ENCODE measurements at places on chromosomes 5 and 9.

DNA sequence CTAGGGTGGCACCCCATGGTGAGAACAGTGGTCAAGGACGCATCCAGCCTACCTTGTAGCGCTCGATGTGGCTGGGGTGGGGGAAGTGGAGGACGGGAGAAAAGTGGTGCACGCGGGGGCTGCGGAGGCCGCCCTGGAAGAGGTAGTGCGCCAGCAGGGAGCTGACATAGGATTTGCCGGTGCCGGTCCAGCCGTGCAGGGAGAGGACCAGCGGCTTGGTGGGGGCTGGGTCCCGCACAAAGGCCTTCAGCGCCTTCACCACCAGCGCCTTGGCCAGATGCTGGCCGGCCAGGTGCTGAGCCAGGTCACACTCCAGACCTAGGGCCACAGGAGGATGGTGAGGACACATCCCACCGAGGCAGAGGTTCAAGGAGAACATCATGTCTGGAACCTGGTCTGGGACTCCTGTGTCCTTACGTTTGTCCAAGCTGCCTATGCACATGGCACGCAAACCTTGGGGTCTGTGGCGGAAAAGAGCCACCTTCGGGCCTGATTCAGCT, 797 bp downstream of the TOR2A start:
- no peaks in the 10 kb centered on the region for H3K27me3 ChIP-seq
- no peak for DNase-seq
- peak overlapping the region; percentile 85 for H3K4me3 ChIP-seq
- peaks cover 9% of the 10 kb centered on the region for H3K4me1 ChIP-seq
- peak overlapping the region; percentile 72 for H3K27ac ChIP-seq

- no peak overlapping the region for H3K4me3 ChIP-seq
- no peaks in the 10 kb centered on the region for H3K4me1 ChIP-seq
- peaks cover 97% of the 10 kb centered on the region for H3K36me3 ChIP-seq
- H3K27me3 ChIP-seq = no peaks in the 10 kb centered on the region
- DNase-seq = no peak
Measured at GRCh38 chr9:92245005-92245797, 48.3 kb downstream of the IARS1 start.

- no peaks in the 10 kb centered on the region for H3K27me3 ChIP-seq
- peaks cover 6% of the 10 kb centered on the region for H3K4me1 ChIP-seq
- no peak for DNase-seq
- H3K36me3 ChIP-seq = peaks cover 50% of the 10 kb centered on the region
- H3K4me3 ChIP-seq = no peak overlapping the region
Measured at GRCh38 chr5:14757850-14758249, 93.3 kb downstream of the OTULIN start.

GRCh38 chr5:134328619-134329018, 38.4 kb downstream of the CDKL3 start:
- no peak overlapping the region for H3K4me3 ChIP-seq
- DNase-seq = no peak
- no peak overlapping the region for H3K27ac ChIP-seq
- no peaks in the 10 kb centered on the region for H3K27me3 ChIP-seq
- H3K4me1 ChIP-seq = no peaks in the 10 kb centered on the region
- peaks cover 22% of the 10 kb centered on the region for H3K36me3 ChIP-seq

GRCh38 chr5:147893820-147894219, 12.5 kb downstream of the C5orf46 start:
- no peak overlapping the region for H3K4me3 ChIP-seq
- no peak for DNase-seq
- peaks cover 10% of the 10 kb centered on the region for H3K27me3 ChIP-seq
- H3K4me1 ChIP-seq = no peaks in the 10 kb centered on the region

DNA sequence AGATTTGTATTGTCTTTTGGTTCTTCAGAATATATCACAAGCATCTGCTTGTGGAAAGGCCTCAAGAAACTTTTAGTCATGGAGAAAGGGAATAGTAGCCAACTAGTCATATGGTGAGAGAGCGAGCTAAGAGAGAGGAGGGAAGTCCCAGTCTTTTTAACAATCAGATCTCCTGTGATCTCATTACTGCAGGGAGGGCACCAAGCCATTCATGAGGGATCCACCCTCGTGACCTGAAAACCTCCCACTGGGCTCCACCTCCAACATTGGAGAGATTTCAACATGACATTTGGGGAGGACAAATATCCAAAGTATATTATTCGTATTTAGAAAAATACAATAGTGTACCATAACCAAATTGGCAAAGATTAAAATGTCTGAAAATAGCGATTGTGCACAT, 99.0 kb downstream of the GABRA1 start:
- no peaks in the 10 kb centered on the region for H3K36me3 ChIP-seq
- no peak overlapping the region for H3K4me3 ChIP-seq
- no peak overlapping the region for H3K27ac ChIP-seq
- no peaks in the 10 kb centered on the region for H3K4me1 ChIP-seq
- DNase-seq = no peak

- no peaks in the 10 kb centered on the region for H3K27me3 ChIP-seq
- no peak for DNase-seq
- H3K36me3 ChIP-seq = no peaks in the 10 kb centered on the region
- H3K27ac ChIP-seq = no peak overlapping the region
- H3K4me3 ChIP-seq = no peak overlapping the region
Measured at GRCh38 chr5:165139721-165140120, 1634.3 kb downstream of the MAT2B start.

GRCh38 chr5:88515068-88515467, 246.4 kb upstream of the TMEM161B start:
- no peaks in the 10 kb centered on the region for H3K36me3 ChIP-seq
- DNase-seq = no peak
- H3K4me1 ChIP-seq = no peaks in the 10 kb centered on the region
- peaks cover 8% of the 10 kb centered on the region for H3K27me3 ChIP-seq
- H3K4me3 ChIP-seq = no peak overlapping the region

DNA sequence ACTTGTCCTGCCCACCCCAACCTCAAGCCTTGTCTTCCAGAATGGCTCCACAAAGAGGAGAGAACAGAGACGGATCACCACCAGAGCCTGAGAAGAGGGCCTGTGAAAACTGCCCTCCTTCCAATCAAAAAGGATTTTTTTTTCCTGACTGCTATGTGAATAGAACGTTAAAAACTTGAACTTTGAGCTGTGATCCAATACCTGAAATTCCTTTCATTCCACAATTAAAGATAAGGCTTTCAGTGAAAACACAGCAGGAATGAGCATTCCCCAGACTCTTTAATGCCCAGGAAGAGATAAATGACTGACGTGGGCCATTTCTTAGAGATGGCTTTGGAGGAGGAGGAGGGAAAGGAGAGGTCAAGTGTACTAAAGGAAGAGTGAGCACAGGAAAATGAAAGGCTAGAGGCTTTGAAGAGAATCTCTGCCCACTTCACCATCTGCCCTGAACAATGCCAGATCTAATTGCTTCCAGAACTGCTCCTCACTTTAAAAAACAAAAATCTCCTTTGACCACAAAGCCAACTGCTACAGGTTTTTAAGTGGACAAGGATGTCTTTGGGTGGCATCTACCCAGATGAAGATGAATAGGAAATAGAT, 177.9 kb upstream of the MAP3K1 start:
- no peaks in the 10 kb centered on the region for H3K36me3 ChIP-seq
- no peak overlapping the region for H3K4me3 ChIP-seq
- H3K4me1 ChIP-seq = peaks cover 8% of the 10 kb centered on the region
- no peaks in the 10 kb centered on the region for H3K27me3 ChIP-seq
- H3K27ac ChIP-seq = no peak overlapping the region

- no peaks in the 10 kb centered on the region for H3K27me3 ChIP-seq
- no peak for DNase-seq
- no peak overlapping the region for H3K27ac ChIP-seq
- no peaks in the 10 kb centered on the region for H3K36me3 ChIP-seq
Measured at GRCh38 chr9:69445251-69445650, 120.2 kb downstream of the ENTREP1 start.

- H3K4me1 ChIP-seq = peaks cover 29% of the 10 kb centered on the region
- no peak for DNase-seq
- no peak overlapping the region for H3K27ac ChIP-seq
- H3K36me3 ChIP-seq = peaks cover 26% of the 10 kb centered on the region
- no peak overlapping the region for H3K4me3 ChIP-seq
- H3K27me3 ChIP-seq = no peaks in the 10 kb centered on the region
Measured at GRCh38 chr9:4734150-4734549, 6.9 kb downstream of the AK3 start.

- H3K27me3 ChIP-seq = no peaks in the 10 kb centered on the region
- no peak for DNase-seq
- H3K4me1 ChIP-seq = no peaks in the 10 kb centered on the region
- no peak overlapping the region for H3K27ac ChIP-seq
Measured at GRCh38 chr5:109619606-109620005, 70.1 kb upstream of the MAN2A1 start.

DNA sequence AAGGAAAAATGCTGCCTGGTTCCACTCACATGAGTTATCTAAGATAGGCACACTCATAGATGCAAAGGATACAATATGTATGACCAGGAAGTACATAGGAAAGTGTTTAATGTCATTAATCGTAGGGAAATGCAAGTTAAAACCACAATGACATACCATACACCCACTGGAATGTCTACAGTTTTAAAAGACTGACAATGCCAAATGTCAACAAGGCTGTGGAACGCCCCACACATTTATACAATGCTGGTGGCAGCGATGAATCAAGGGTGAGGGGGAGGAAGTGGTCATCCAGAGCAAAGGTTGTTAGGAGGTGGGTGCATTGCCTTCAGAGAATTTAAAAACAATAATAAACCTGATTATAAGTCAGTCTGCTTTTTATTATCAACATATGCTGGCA, 437.8 kb downstream of the ARHGEF28 start:
- no peak overlapping the region for H3K27ac ChIP-seq
- H3K4me3 ChIP-seq = no peak overlapping the region
- H3K4me1 ChIP-seq = no peaks in the 10 kb centered on the region

- no peaks in the 10 kb centered on the region for H3K36me3 ChIP-seq
- H3K27me3 ChIP-seq = no peaks in the 10 kb centered on the region
- no peak for DNase-seq
- H3K4me1 ChIP-seq = peaks cover 10% of the 10 kb centered on the region
Measured at GRCh38 chr5:81773574-81773973, 22.7 kb upstream of the SSBP2 start.

- H3K27me3 ChIP-seq = peaks cover 23% of the 10 kb centered on the region
- DNase-seq = no peak
- H3K36me3 ChIP-seq = no peaks in the 10 kb centered on the region
- H3K4me1 ChIP-seq = no peaks in the 10 kb centered on the region
Measured at GRCh38 chr5:58872670-58873273, 289.9 kb downstream of the RAB3C start.

- no peak overlapping the region for H3K4me3 ChIP-seq
- DNase-seq = no peak
- no peaks in the 10 kb centered on the region for H3K4me1 ChIP-seq
Measured at GRCh38 chr5:147371290-147371689, 136.5 kb downstream of the STK32A start.

- no peak overlapping the region for H3K4me3 ChIP-seq
- H3K4me1 ChIP-seq = peaks cover 86% of the 10 kb centered on the region
- H3K27ac ChIP-seq = peak overlapping the region; percentile 90
- H3K27me3 ChIP-seq = no peaks in the 10 kb centered on the region
- DNase-seq = no peak
- H3K36me3 ChIP-seq = no peaks in the 10 kb centered on the region
Measured at GRCh38 chr9:131658377-131659129, 81.3 kb downstream of the RAPGEF1 start.

- no peak overlapping the region for H3K27ac ChIP-seq
- H3K4me3 ChIP-seq = no peak overlapping the region
- H3K4me1 ChIP-seq = no peaks in the 10 kb centered on the region
- H3K27me3 ChIP-seq = peaks cover 3% of the 10 kb centered on the region
- DNase-seq = no peak
Measured at GRCh38 chr5:155564541-155564940, 551.0 kb downstream of the KIF4B start.

- no peak for DNase-seq
- no peak overlapping the region for H3K4me3 ChIP-seq
- H3K27me3 ChIP-seq = peaks cover 16% of the 10 kb centered on the region
Measured at GRCh38 chr5:83701886-83702285, 18.8 kb downstream of the HAPLN1 start.

DNA sequence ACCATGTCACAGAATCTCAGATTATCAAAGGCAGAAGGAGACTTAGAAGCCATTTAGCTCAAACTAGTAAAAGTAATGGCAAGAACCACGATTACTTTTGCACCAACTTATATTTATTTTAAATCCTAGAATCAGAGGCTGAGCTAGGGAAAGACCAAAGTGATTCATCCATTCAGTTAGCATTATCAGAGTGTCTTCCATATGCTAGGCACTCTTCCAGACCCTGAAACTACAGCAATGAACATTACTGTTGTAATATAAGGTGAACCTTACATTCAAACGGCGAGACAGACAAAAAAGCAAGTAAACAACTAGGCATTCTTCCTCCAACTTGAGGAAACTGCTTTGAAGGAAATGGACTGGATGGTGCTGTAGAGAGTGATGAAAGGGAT, 7.9 kb downstream of the PDE6A start:
- H3K4me3 ChIP-seq = no peak overlapping the region
- no peaks in the 10 kb centered on the region for H3K4me1 ChIP-seq
- H3K27me3 ChIP-seq = peaks cover 16% of the 10 kb centered on the region
- H3K27ac ChIP-seq = no peak overlapping the region
- no peaks in the 10 kb centered on the region for H3K36me3 ChIP-seq
- DNase-seq = no peak

- peaks cover 33% of the 10 kb centered on the region for H3K36me3 ChIP-seq
- peaks cover 9% of the 10 kb centered on the region for H3K4me1 ChIP-seq
- no peaks in the 10 kb centered on the region for H3K27me3 ChIP-seq
- H3K4me3 ChIP-seq = no peak overlapping the region
- DNase-seq = no peak
Measured at GRCh38 chr9:105299190-105299854, 54.9 kb downstream of the SLC44A1 start.

- no peak overlapping the region for H3K4me3 ChIP-seq
- no peaks in the 10 kb centered on the region for H3K27me3 ChIP-seq
- H3K4me1 ChIP-seq = no peaks in the 10 kb centered on the region
- H3K36me3 ChIP-seq = no peaks in the 10 kb centered on the region
Measured at GRCh38 chr5:57842364-57843058, 359.9 kb upstream of the ACTBL2 start.

- H3K27ac ChIP-seq = no peak overlapping the region
- peaks cover 6% of the 10 kb centered on the region for H3K27me3 ChIP-seq
- no peak overlapping the region for H3K4me3 ChIP-seq
- no peaks in the 10 kb centered on the region for H3K4me1 ChIP-seq
- DNase-seq = no peak
- H3K36me3 ChIP-seq = no peaks in the 10 kb centered on the region
Measured at GRCh38 chr5:136732751-136733150, 367.4 kb upstream of the TRPC7 start.

DNA sequence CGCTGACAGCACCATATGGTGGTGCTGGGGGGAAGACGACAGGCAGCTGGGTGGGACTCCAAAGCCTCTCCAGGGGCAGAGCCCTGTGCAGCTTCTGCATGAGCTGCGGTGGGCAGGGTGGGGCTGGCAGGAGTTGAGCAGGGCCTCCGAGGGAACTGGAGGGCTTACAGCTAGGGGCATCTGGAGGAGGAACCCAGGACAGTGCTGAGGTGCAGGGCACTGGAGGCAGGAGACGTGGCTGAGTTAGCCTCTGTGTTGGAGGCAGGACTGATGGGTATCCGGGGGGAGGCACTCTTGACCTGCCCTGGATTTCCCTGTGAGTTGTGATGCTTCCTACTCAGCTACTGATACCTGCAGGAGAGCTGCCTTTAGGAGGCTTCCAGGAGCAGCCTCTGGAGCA, 45.0 kb downstream of the TENT4A start:
- H3K27me3 ChIP-seq = no peaks in the 10 kb centered on the region
- no peak for DNase-seq
- no peak overlapping the region for H3K27ac ChIP-seq

- peaks cover 3% of the 10 kb centered on the region for H3K27me3 ChIP-seq
- H3K27ac ChIP-seq = no peak overlapping the region
- H3K4me3 ChIP-seq = no peak overlapping the region
- H3K36me3 ChIP-seq = peaks cover 4% of the 10 kb centered on the region
- no peaks in the 10 kb centered on the region for H3K4me1 ChIP-seq
Measured at GRCh38 chr9:70020991-70021571, 22.6 kb upstream of the MAMDC2 start.
